Activated CD4-positive, alpha-beta T cell treated with anti-CD3 and anti-CD28 coated beads, Interleukin-2, Interleukin-6, amounts not matched to agents 100 ng/mL and 50 ng/mL, durations not matched to agents 16 hours and 8 hours (primary cell): ENCODE measurements at places on chromosomes 3 and 15.

DNA sequence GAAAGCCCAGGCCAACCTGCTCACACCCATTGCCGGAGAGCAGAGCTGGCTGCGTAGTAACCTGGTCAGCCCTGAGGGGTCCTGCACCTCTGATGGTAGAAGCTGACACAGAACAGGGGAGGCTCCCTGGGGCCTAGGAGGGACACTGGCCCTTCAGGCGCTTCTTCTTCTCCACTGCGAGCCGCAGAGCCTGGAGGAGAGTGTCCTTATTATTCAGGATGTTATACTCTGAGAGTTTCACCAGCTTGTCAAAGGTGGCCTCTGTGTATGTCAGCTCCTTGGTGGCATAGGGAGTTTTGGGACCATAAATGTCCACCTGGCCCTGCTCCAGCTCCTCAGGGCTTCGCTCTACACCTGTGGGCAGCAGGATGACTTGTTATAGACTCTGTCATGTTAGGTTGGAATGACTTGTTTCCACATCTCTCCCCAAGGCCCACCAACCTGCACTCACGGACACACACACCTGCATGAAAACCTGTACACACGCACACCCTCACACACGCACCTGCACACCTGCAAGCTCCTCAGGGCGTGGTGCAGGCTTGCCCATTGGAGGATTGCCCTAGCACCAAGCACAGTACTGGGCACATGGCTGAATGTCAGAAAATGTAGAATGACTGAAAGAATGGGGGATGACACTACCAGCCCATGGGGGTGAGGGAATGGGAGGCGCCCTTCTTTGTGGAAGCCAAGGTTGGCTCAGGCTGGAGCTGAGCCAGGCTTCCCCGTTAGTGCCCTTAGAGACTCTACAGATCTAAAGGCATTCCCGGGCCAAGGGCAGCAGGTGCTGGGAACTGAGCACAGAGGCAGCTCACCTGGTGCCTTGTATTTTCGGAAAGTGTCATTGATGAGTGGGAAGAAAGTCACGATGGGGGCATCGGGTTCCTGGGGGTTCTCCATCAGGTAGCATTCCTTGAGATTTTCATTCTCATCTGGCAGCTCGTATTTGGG, 11.5 kb upstream of the EHD4 start:
- no peak for DNase-seq

DNA sequence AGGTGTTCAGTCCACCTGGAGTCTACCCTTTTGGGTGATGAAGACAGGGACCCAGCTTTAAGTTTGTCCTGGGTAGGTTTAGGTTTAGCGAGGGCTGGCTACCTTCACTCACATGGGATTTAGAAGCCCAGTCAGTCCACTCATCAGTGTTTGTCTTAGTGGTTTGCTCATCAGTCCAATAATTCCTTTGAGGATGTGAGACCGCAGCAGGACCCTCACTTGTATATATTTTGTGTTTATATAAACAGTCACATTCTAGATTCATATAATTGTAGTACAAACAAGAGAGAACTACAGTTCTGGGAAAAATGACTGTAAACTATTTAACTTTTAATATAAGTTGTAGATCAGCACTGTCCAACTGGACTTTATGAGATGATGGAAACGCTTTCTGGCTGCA, 18.2 kb downstream of the EFCC1 start:
- DNase-seq: no peak

GRCh38 chr3:134362670-134363380, 11.4 kb downstream of the AMOTL2 start:
- DNase-seq: no peak

- no peak for DNase-seq
Observed at GRCh38 chr3:144968750-144969350, 997.2 kb downstream of the DIPK2A start.

DNA sequence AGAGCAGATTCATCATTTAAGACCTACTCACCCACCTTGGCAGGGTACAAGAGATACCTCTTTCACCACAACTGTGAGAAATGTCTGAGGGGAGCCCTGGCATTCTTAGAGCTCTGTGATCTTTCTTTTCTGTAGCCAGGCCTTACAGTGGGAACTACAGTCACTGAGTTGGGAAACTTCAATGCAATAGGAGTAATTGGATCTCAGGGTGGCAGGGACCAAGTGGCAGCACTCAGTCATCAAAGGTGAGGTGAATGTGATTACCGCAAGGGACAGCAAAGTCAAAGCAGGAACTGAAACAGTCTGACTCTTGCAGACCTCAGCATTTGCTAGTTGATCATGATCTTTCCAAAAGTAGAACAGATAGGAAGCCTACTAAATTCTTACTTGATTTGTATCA, 7.2 kb upstream of the MCF2L2 start:
- peak; percentile 86 for DNase-seq

DNA sequence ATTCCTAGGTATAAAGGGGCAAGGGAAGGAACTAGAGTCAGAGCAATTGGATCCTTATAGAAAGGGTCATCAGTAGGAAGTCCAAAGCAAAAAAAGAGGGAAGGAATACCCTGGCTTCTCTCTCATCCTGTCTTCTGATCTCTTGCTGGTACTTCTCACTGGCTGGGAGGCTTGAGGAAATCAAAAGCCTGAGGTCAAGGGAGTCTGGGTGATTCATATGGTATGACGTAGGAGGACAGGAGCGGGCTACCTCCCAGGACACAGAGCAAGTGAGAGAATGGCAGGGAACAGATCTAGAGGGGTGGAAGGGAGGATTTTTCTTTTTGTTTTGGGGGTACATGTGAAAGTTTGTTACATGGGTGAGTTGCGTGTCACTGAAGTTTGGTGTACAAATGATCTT, 76.0 kb downstream of the CFAP20DC start:
- no peak for DNase-seq

DNA sequence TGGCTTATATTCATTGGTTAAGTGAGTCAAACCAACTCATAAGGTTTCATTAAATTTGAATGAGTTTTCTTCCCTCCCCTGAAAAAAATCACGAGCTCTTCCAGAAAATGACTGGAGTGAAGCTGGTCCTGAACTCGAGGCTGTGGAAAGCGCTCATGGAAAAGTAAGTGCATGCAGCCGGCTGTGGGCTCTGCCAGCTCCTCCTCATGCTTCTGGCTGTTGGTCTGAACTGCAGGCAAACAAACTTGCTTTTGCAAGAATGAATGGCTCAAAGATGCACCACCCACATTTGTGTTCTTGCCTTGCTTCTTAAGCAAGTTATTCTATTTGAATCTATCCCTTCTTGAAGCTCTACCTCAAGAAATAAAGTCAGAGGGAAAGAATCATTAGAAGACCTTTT, 6.2 kb downstream of the ETV5 start:
- no peak for DNase-seq

- no peak for DNase-seq
Observed at GRCh38 chr3:181906338-181906737, 194.6 kb downstream of the SOX2 start.

GRCh38 chr3:46335541-46335940, 18.4 kb upstream of the CCR2 start:
- DNase-seq: no peak

DNA sequence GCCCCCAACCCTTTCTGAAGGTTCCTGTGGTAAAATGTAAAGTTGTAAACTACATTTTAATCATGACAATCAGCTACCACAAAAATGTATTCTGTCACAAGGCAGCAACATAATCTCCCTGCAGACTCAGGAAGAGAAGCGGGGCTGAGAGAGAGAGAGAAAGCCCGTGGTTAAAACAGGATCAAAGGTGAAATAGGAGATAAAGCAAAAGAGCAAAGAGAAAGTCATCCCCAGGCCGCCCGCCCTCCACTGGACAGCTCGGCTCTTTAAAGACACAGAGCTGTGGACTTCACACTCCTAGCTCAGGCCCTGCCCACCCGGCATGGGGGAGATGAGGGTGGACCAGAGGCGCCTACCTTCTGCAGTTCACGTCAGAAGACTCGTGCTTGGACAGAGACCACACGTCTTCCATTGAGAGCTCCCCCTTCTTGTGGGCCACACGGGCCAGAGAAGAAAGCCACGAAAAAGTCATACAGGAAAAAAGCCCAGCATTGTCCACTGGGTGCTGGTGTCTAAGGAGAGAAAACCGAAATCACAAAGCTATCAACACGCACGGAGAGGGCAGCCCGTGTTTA, 29.4 kb downstream of the ABCC5 start:
- no peak for DNase-seq

- DNase-seq: peak; percentile 45
Observed at GRCh38 chr3:156150434-156151066, 30.2 kb downstream of the KCNAB1 start.

GRCh38 chr3:148083526-148084182, 614.0 kb upstream of the AGTR1 start:
- DNase-seq: no peak

- peak; percentile 43 for DNase-seq
Observed at GRCh38 chr15:75817138-75817935, 25.9 kb upstream of the UBE2Q2 start.

DNA sequence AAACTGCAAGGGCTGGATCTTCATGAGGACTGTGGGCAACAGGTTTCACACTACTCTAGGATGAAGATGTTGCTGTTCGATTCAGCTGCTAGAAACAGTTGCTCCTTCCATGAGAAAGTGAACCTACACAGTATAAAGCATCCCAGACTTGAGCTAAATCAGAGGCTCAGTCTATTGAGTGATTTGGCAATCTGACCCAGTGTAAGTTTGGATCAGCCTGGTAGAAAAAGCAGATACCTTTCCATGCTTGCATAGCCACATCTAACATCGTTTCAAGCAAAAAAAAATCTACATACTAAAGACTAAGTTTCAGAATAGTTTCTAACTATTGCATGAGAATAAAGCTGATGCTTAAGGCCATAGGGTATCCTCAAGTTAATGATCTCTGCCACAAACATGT, 4.6 kb downstream of the UQCC5 start:
- DNase-seq: no peak

- DNase-seq: no peak
Observed at GRCh38 chr3:133675631-133676335, 14.0 kb upstream of the TOPBP1 start.

- DNase-seq: no peak
Observed at GRCh38 chr15:91548549-91548948, 305.0 kb upstream of the SLCO3A1 start.

DNA sequence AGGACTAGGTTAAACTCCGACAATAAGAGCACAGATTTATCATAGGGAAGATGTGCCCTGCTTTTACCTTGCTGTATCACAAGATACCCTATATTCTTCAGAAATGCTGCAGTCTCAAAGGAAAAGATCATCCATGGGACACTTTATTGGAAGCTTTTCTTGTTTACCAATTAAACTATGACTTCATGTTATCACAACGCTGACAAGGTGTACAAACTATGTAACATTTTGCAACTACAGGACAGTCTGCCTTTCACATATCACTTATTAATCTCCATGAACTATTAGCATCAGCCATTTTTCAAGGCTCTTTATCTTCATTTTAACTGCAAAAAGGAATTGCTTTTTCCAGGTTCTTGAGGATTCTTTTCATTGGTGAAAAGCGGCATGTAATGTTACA, 34.0 kb downstream of the CBLB start:
- no peak for DNase-seq
